Stimulated activated CD4-positive, alpha-beta T cell treated with anti-CD3 and anti-CD28 coated beads, Interleukin-1b, Interleukin-23, amount 100 ng/mL, for 1 hour (primary cell): ENCODE measurements at places on chromosomes 1 and 21.

- DNase-seq: no peak
These were observed 58.4 kb upstream of the LGALS8 start for GRCh38 chr1:236465231-236465958.

DNA sequence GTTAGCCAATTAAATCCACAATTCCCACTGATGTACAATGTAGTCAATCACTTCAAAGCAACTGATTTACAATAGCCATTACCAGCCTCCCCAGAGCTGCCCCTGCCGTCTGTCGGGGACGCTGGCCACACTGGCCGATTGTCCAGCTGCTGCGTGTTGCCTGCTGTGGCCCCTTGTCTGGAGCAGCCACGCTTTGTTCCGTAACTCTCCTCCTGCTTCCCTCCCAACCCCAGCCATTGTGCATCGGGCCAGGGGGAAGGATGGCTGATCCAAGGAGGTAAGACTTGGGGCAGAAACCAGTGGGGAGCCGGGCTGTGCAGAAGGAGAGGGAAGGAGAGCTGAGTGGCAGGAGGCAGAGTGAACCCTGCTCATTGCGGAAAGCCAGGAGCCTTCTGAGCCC lies 83.6 kb upstream of the LYST start:
- DNase-seq: no peak

DNA sequence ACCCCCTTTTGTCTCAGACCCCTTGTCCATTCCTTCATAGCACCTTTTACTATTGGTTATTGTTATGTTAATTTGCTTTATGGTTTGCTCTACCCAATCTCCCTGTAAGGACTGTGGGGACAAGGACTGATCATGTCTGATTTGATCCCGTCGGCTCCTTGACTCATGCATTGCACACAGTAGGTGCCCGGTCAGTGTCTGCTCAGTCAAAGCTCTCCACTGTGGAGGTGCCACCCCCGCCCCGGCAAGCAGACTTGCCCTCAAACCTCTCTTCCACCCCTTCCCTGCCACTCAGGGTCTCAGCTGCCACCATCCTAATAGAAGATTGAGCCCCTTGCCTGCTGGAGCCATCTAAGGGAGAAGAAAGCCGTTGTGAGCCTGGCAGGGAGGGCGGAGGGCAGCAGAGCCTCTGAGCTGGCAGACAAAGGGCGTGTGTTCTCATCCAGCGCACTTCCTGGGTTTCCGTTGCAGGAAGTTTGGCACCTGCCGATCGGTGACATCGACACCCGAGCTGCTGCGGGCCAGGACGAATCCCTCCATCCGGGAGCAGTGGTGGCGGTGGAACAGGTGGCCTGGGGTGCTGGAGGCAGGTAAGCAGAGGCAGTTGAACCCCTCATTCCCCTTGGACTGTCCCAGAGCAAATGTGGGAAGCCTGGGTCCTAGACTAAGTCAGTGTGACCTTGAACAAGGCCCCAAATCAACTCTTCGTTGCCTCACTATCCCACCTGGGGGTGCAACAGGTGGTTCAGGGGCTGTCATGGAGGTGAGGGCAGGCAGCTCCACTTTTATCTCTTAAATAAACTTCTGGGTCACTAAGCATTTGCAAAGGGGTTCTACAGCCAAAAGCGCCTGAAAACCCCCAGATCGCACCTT lies 2.2 kb upstream of the FBLIM1 start:
- DNase-seq: no peak

DNA sequence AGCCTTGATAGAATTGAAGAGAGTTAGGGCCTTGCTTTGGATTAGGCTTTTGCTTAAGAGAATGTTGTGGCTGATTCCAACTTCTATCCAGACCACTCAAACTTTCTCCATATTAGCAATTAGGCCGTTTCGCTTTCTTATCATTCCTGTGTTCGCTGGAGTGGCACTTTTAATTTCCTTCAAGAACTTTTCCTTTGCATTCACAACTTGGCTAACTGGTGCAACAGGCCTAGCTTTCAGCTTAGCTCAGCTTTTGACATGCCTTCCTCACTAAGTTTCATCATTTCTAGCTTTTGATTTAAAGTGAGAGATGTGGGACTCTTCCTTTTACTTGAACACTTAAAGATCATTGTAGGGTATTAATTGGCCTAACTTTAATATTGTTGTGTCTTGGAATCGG lies 183.6 kb upstream of the L1TD1 start:
- no peak for DNase-seq

- DNase-seq: no peak
These were observed 4.7 kb downstream of the S100A2 start for GRCh38 chr1:153560771-153561465.

GRCh38 chr1:65250826-65251225 lies 58.5 kb upstream of the DNAJC6 start:
- DNase-seq: no peak

GRCh38 chr1:63813829-63814277 lies 40.0 kb downstream of the ROR1 start:
- DNase-seq: no peak

DNA sequence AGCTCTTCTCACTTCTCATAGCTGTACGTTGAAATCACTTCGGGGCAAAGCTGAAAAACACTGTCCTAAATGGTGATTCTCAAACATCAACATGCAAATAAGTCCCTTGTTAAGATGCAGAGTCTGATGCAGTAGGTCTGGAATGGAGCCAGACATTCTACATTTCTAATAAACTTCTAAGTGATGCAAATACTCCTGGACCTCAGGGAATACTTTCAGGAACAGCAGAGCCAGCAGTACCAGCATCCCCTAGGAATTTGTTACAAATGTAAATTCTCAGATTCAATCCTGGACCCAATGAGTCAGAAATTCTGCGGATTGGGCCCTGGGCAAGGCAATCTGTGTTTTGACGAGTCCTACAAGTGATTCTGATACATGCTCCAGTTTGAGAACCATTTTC lies 152.3 kb downstream of the PCNX2 start:
- no peak for DNase-seq

GRCh38 chr1:10509809-10510509 lies 35.2 kb downstream of the PEX14 start:
- DNase-seq: no peak

DNA sequence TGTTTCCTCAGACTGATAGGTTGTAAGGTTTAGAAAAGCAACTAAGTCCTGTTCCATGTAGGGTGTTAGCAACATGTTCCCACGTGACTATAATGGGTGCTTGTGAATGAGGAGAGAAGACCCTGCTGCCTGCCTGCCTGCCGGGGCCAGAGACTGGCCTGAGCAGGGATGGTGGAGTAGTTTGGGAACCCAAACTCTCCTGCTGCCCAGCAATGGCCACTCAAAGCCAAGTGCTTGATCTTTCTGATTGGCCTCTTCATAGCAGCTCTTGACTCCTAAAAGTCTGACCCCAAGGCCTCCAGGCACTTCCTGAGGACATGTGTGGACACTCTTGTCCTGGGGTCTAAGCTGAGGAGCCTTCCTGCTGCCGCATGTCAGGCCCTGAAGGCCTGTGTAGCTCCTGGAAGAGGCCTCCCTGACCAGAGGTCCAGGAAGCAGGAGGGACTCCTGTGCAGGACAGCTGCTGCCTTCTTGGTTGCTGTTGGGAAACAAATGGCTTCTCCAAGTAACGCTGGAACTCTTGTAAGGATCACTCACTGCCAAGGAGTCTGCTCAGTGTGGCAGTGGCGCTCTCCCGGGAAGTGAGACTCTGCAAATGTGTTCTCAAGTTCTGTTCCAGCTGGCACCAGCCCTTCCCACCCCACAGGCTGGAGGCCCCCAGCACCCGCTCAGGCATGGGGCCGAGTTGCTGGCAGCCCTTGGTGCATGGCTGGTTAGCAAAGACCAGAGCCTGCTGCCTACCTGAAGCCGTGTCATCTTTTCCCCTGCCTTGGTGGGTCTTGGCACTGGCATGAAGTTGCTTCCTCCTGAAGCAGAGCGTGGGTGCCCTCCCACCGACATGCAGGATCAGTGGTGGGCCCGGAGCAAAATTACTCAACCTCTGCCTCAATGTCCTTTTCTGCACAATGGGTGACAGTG lies 35.5 kb downstream of the MAN1C1 start:
- DNase-seq: no peak

GRCh38 chr1:94925004-94925403 lies 1.9 kb downstream of the CNN3 start:
- no peak for DNase-seq

DNA sequence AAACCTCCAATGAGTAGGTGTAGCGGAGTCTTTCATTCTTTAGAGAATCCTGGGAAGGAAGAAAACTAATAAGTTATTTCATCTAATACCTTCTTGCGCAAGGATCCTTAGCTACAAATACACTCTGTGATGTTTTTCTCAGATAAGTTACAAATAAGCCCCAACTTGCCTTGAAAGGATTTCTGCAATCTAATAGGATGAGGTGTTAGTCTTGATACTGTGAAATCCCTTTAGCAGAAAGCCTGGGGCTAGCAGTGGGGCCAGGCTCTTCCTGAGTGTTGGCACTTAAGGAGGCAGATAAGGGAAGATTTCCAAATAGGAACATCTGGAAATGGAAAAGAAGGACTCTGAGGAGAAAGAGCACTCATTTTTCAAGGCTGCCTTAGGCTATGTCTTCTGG lies 168.0 kb upstream of the DAB1 start:
- DNase-seq: no peak

DNA sequence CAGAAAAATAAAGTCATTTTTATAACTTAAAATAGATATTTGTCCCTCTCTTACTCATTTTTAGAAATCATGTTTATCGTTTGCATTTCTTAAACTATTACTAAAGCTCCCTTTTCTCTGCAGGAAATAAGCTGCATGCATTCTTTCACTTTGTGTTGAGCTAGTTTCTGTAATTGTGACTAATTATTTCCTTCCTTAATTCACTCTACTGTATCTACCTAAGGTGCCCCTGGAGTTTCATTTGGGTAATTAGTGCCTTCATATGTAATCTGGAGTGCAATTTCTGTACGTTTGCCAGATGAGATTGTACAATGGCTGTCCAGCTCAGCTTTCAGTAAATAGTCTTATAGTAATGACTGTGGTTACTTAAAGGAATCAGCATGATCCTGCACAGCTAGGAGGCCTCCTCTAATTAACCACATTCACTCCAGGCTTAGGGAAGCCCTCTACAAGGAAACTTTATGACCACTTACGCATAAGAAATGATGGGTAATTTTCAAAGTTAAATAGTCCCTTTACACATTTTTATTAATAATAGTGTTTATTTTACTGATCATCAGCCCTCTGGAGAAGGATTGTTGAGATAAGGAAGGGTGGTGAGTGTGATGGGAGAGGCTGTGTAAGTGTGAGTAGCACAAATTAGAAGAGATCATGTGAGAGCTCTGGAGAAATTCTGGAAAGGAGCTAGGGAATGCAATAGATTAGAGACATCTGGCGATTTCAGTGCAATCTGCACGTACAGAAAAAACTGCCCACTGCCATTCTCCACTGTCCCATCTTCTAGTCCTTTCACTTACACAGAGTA lies 86.8 kb downstream of the LRRC8C start:
- DNase-seq: no peak

DNA sequence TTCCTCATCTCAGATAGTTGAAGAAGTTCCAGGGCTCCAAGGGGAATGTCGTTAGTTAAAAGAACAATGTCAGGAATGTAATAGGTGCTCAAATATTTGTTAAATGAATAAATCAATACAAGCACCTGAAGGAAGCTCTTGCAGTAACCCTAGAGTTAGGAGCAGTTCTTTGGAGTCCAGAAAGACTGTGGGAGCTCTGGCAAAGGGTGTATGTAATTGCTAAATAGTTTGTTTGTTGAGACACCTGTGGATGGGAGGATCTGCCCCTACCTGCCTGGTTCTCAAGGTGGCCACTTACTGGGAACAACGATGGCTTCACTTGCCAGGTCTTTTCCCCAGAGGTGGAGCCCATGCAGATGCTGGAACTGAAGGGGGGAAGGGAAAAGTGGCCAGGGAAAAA lies 27.5 kb upstream of the JUN start:
- DNase-seq: no peak

DNA sequence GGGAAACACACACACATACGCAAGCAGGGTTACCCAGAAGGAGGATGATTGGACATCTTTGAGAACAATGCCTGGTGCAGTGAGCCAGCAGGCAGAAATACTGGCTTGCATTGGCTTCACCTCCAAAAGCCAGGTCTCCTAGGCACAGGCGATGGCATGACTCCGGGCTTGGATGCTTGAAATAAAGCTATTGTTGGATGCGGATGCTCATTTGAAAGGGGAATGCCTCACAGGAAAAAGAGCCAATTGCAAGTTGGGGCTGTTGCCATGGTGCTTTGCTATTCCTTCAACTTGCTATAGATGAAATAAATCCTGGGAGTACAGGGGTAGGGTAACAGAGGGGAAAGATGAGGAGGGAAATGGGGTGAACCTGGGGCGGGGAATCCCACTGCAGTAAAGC lies 180.7 kb upstream of the SGIP1 start:
- DNase-seq: no peak

DNA sequence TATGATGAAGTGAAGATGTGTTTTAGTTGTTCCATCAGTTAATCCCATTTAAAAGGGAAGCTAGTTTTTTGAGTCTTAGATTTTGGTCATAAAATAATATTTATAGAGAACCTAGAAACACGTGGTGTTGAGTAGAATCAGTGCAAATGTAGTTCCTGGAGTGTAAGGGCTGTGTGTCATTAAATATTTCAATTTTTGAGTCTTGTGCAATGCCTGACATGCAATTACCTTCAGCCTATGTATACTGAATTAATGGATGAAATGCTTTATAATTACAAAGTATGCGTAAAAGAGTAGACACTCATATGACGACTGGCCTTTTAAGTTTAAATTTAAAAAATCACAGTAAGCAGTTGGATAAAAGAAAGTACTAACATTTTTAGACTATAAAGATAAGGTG lies 75.0 kb downstream of the NEK7 start:
- no peak for DNase-seq

- no peak for DNase-seq
These were observed 39.5 kb downstream of the RASAL2 start for GRCh38 chr1:178133239-178133989.

DNA sequence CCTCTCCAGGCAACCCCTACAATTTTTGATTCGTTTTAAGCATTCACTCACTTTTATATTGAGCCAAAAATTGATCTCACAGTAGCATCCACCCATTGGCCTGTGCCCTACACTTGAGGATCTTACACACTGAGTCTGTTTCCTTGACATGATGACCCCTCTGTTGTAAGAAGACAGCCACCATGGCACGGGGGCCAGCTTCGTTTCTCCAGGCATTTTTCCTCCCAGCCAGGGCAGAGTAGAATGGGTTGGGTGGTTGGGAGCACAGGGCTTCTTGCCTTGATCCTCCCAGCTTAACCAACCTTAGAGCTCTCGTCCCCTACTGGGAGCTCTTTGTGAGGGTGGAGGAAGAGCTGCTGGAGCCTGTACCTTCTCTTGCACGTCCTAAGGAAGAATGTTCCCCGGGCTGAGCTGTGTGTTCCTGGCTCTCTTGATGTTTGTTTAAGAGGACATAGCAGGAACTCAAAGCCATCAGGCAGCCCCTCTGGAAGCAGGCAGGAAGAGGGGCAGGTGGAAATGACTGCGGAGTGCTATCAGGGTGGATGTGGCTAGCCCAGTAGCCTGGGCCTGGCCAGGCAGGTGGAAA lies 213.2 kb upstream of the TMEM51 start:
- no peak for DNase-seq

- no peak for DNase-seq
These were observed 74.3 kb downstream of the HLCS start for GRCh38 chr21:36892201-36892600.

GRCh38 chr1:223635236-223635635 lies 30.3 kb downstream of the CAPN8 start:
- no peak for DNase-seq
